WTC11 (cell line): ENCODE measurements at places on chromosomes 3 and 15.

DNA sequence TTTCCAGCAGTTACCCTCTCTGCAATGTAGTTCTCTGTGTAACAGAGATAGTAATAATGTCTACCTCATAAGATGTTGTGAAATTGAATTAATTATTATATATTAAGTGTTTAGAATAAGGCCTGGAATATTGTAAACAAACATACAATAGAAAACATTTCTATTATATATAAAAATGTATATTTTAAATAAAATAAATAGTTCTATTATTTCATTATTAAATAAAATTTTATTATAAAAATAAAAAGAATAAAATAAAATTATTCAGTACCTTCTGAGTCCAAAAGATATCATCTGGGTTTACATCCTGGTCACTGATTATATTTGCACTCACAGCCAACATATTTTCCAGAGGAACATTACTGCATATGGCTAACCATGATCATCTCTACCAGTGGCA, 135.4 kb downstream of the LRRC3B start:
- no peak for DNase-seq

DNA sequence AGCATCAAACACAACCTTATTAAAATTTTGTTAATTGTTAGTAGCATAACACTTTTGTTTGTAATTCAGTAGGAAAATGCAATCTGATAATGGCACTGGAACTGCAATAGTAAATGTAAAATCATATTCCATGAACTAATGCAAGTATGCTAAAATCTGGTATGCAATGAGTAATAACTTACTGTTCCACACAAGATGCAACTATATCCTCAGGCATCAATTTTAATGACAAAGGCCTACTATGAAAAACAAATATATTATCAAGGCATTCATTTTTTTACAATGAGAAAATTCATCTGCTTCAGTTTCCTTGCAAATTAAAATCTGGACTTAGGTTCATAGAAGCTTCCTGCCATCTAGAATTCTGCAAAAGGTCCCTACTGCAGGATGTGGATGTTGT, 1.4 kb upstream of the NSMCE3 start:
- DNase-seq: no peak

- DNase-seq: no peak
These were observed 52.7 kb downstream of the TRIM71 start for GRCh38 chr3:32870373-32871095.

- no peak for DNase-seq
These were observed 33.6 kb downstream of the HEG1 start for GRCh38 chr3:125022206-125022605.

GRCh38 chr3:62332017-62332416, 41.3 kb downstream of the FEZF2 start:
- DNase-seq: no peak

DNA sequence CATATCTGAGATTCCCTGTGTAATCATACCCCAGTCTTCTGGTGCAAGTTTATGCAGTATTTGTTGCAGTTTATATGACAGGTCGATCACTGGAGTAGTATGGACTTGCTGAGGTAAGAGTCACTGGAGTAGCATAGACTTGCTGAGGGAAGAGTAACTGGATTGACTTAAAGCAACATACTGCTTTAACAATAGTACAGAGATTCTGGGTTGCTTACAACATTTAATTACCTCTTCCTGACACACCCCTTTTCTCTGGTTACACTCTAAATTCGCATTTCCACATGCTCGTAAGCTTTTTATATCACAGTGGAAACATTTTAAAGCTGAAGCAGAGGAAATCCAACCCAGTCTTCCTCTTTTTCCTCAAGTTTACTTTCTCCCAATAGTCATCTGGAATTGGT, 11.8 kb downstream of the AAGAB start:
- no peak for DNase-seq

DNA sequence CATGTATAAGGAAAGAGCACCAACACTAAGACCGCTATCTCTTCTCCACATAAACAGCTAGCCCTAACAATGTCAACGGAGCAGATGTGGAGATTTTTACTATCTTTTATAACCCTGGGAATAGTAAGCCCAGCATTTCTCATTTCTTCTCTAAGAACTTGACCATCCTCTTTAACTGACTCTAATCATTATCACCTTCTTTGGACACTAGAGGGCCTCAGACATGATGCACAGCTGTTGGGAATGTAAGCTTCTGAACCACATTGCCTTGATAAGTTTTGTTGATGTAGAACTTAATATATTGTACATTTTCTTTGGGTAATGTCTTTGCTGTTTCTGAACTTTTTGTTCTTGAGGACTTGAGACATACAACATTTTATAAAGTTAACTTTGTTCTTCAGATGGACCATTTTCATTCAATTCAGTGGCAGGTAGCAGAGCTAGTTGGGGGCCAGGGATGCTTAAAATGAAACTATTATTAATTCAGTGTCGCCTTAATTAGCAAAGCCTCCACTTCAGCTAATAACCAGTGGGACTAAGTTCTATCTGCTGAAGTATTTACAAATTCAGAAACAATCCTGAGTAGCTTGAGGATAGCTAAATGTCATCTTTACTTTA, 9.6 kb upstream of the TAGLN3 start:
- DNase-seq: no peak

DNA sequence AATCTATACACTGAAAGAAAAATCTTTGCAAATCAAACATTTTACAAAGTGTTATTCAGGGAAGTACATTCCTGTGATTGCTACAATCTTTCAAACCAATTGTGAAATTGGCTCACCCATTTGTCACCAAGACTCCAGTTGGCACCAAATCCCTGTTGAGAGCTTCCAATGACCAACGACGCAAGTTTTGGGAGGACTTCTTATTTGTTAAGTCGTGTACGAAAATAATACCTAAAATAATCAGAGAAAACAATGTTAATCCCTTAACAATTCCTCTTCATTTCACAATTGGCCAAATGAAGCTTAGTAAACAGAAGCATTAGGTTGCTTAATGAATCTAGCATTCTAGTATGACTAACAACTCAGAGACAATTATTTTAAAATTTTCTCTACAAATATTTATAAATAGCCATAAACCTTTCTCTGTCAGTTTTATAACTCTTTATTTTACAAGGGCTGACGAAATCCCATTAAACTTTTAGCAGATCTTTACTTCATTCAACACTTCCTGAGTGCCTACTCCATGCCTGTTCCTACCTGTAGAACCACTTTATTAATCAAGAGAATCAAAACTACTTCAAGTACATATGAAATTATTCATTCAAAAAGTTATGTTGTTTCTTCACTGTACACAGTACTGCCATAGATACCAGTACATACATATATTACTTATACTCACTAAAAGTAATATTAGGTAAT, 24.0 kb upstream of the HGD start:
- no peak for DNase-seq

DNA sequence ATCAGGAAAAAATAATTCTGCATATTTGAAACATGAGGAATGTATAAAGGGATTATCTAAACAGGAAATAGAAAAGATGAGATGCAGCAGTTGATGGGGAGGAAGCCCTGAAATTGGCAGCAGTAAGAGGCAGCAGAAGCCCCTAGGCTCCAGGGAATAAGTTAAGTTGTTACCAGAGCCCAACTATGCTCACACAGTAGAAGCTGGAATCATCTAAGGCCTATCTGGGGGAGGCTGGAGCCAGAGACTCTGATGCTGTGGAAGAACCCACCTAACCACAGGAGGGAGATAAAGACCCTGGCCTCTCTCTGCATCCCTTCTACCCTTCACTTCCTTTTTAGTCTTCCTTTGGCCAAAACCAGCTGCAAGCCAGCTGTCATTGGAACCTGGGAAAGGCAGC, 519.7 kb downstream of the DIPK2A start:
- no peak for DNase-seq

DNA sequence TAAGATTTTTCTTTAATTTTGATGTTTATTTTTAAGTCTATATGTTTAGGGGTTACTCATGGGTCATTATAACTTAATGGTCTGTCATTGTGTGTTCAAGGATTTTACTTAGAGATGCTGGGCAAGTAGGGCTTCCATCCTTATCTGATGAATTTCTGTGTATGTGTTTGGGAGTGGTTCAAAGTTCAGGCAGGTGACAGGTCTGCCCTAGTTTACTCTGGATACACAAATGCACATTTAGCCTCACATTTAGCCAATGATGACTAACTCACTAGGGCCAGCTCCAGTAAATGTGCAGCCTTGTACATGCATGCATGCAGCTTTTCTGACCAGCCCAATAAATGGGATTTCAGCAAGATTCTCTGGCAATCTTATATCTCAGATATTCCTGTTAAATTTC, 554.1 kb downstream of the SI start:
- DNase-seq: no peak

GRCh38 chr3:151800431-151800830, 13.5 kb upstream of the AADAC start:
- no peak for DNase-seq

GRCh38 chr3:188634285-188634684, 480.3 kb downstream of the LPP start:
- no peak for DNase-seq

- no peak for DNase-seq
These were observed 31.6 kb upstream of the RAP2B start for GRCh38 chr3:153130312-153130977.

GRCh38 chr3:193614430-193614829, 21.4 kb downstream of the OPA1 start:
- DNase-seq: no peak

- DNase-seq: peak; percentile 51
These were observed 915 bp upstream of the CALML4 start for GRCh38 chr15:68205954-68206539.

GRCh38 chr15:76994496-76994895, 430 bp upstream of the PSTPIP1 start:
- no peak for DNase-seq

- no peak for DNase-seq
These were observed 15.4 kb downstream of the CRTC3 start for GRCh38 chr15:90545095-90545494.

DNA sequence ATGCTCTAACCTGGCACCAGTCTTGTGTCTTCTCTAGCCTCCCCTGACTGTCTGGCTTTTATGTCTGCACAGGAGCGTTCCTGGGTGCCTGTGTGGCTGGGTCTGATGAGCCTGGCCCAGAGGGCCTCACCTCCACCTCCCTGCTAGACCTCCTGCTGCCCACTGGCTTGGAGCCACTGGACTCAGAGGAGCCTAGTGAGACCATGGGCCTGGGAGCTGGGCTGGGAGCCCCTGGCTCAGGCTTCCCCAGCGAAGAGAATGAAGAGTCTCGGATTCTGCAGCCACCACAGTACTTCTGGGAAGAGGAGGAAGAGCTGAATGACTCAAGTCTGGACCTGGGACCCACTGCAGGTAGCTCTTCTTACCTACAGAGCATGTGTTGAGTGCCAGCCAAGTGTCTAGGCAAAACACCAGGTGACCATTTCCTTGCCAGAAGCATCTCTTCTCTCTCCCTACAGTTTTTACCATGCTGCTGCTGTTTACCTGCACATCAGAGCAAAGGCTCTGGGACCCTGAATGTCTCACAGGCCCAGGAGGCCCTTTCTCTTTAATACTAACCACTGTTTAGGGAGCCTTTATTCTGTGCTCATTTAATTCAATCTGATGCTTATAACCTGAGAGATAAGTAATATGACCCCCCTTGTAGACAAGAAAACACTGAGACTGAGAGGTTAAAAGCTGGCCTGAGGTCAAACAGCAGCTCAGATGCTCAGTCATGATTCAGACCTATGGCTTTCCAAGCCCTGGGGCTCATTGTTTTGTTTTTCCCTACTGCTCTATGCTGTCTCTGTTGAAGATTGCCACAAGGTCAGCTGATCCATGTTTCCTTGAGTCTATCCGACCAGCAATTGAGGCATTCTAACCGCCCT, 10.4 kb downstream of the PODXL2 start:
- DNase-seq: no peak

DNA sequence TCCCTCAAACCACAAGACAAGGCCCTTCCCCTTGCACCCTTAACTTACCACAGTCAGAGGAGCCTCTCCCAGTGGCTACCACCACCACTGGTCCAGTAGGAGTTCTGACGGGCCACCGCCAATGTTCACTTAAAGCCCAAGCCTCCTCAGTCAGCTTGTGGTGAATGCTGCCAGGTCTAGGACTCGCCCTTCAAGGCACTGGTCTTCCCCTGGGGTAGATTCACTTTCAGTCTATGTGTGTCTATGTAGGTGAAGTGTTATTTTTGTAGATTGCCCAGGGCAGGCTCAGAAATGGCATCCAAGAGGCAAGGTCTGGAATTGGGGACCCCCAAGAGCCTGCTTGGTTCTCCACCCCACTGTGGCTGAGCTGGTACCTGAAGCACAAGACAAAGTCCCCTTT, 15.4 kb upstream of the CASR start:
- DNase-seq: no peak

GRCh38 chr3:147305533-147306250, 100.7 kb downstream of the ZIC4 start:
- DNase-seq: no peak

DNA sequence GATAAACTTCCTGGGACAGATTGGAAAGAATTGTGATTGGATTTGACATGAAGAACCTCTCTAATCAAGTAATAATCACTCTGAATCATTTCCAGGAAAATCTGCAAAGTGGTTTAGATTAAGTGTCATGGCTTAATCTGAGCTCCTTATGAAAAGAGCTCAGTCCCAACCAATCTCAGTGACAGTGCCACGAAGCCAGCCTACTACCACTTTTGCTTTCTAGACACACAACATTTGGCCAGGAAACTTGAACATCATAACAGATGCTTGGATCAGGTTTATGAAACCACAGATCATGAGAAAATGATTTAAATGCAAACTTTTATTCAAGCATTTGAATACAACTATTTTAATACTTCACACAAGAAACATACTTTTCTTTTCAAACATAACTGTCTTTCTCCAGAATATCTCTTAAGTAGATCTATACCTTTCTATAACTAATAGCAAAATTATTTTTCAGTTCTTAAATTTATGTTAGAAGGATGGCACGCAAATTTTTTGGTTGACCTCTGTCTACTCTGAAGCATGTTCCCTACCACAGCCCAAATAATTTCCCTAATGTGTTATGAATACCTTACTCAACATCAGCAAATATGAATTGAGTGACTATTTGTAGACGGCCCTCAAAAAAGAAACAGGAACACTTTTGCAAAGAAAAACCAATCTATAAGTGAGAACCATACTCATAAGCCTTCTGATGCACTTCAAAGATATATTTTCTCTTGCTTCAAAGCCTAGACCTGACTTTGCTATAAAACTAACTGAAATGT, 495.0 kb upstream of the ZNF385D start:
- no peak for DNase-seq

- no peak for DNase-seq
These were observed 39.1 kb downstream of the MYO9A start for GRCh38 chr15:72078887-72079286.
